ENCODE measurements at places on chromosomes 11 and 22.

- DNase-seq: no peak
These were observed 52.1 kb downstream of the CNTF start for GRCh38 chr11:58674609-58675008.

GRCh38 chr11:20258376-20258895 is 98.2 kb upstream of the DBX1 start:
- no peak for DNase-seq

- DNase-seq: no peak
These were observed 534.9 kb downstream of the SOX6 start for GRCh38 chr11:15821451-15821850.

GRCh38 chr22:46240073-46240472 is 10.0 kb downstream of the CDPF1 start:
- DNase-seq: no peak

DNA sequence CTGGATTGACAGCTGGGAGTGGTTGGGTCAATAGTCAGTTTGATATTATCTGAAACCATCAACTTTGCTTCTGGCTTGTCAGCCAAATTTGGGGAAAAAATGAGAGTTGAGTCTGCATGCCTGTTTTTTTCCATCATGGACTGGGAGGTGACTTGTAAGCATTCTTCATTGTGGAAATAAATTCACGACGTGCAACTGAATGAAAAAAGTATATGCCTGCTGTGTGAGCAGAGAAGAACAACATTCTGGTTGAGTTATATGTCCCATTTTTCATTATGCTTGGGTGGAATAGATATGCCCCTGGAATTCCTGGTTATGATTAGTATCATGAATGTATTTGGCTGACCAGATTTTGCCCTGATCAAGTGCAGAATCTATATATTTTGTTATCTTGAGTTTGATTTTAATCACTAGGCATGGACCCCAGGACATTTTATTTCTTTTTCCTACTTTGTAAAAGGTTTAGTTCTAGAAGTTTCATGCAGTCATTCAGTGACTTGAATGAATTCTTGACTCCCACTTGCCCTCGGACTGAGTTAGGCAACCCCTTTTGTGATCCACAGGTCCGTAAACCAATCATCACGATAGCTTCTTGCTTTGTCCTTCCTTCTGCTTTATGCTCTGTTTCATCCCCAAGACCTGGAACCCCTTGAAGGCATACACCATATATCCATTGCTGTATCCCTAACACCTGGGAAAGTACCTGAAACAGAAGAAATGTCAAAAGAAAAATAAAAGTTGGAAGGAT is 205.8 kb downstream of the NAV2 start:
- DNase-seq: no peak

DNA sequence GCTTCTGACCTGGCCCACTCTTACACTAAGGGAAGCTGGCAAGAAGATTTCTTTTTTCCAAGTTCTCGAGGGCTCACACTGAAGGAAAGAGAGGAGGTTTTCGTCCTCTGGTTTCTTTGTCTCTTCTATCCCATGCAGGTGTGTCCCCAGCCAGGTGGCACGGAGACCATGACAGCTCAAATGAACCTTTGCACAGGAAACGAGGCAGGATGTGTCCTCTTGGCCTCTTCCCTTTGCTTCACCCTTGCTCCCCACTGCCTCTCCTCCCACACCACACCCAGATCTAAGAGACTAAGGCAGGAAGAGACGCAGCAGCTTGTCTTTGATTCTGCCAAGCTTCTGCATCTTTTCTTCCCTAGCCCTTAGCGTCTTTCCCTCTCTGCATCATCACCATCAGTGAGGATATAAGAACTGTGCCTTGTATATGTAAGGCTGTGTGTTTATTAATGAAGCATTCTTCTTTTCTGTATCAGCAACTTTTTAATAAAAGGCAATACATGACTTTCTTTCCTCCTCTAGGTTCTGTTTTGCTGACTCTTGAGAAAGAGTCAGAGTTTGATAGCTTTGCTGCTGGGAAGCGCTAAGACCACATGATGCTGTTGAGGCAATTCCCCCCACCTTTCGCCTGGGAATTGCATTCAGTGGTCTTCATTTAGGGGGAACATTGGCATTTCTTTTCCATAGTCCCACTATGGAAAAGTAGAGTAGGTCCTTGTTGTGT is 56.0 kb upstream of the PARVA start:
- DNase-seq: peak; percentile 30

GRCh38 chr22:27125539-27125938 is 468.2 kb downstream of the MIAT start:
- no peak for DNase-seq

GRCh38 chr22:48354096-48354495 is 1473.6 kb downstream of the BRD1 start:
- no peak for DNase-seq

DNA sequence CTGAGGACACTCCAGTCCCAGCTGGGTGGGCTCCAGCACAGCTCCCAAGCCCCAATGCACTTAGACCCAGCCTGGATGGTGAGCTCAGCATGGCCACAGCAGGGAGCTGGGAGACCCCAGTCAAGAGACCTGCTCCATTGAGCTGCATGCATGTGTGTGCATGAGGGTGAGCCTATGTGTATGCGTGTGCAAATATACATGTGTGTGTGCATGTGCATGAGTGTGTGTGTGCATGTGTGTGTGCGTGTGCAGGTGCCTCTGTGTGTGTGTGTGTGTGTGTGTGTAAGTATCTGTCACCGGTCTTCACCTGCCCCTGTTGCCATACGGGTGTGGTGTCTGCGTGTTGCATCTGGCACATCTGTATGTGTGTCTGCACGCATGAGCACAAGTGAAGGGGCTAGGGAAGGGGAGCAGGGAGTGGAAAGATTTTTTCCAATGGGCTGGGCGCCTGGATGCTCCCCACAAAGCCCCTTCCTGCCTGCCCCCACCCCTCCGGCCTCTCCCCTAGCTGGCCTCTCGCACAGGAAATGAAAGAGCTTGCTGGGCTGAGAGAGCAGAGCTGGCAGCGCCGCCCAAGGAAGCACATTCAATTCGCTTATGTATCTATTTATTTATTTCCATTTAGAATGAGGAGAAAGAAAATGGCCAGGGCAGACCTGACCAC is 4.1 kb downstream of the TSPAN32 start:
- DNase-seq: no peak

GRCh38 chr11:35935390-35935789 is 8.5 kb upstream of the LDLRAD3 start:
- no peak for DNase-seq

DNA sequence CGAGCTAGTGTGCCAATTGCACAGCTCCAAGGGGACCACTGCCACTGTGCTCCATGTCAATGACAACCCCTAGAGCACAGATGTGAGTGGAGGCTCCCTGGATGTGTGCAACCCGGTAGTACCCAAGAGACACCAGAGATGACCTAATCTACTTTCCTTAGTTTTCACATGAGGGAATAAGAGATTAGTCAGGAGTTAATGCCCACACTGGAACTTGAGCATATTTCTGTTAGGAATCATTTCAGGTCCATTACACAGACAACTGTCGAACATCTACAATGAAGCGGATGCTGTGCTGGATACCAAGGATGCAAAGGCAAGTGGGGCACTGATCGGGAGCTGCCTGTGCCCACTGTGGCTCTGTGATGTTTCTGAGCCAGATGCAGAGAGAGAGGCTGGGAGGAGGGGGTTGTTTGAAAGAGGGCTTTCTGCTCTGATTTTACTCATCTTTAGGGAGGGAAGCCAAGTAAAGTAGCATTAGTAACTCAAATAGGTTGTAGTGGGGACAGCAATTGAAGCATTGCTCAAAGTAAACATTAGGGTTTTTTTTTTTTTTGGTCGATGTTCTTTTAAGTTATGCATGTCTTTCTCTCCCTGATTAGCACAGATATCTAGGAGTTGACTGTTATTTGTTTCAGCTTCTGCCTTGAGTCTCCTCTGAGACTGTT is 82.5 kb upstream of the SORL1-AS1 start:
- no peak for DNase-seq

GRCh38 chr11:108983636-108984420 is 319.0 kb downstream of the DDX10 start:
- DNase-seq: no peak

- DNase-seq: peak; percentile 11
These were observed 5.5 kb downstream of the B3GNT6 start for GRCh38 chr11:77039491-77040400.

GRCh38 chr11:108237058-108237481 is 14.2 kb downstream of the ATM start:
- no peak for DNase-seq

GRCh38 chr22:32830473-32830872 is 29.0 kb downstream of the TIMP3 start:
- no peak for DNase-seq

DNA sequence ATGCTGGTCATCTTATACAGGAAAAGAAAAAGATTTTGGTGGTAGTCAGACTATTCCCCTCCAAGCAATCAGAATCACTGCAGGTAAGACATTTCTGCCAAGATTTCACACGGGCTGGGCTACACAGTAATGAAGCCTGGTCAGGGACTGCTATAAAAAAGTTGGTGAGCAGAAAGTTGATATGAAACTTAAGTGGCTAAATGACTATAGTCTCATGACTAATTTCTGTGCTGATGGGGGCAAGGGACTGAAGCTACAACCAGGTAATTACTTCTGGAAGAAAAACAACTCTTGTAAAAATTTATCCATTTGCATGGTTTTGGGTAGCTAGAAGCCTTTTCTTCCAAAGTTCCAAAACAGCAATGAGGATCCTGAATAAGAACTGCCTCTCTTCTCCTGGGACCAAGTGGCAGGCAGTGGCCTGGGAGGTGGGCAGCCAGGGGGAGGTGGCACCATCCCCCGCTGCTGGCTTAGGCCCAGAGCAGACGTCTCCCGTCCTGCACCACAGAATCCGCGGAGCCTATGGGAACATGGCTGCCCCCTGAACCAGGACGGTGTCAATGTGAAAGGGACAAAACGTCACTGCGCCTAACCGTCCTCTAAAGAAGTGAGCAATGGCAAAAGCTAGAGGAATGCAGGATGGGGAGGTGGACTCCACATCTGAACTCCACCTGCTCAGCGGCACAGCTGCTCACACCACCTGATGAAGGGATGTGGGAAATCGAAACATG is 122.6 kb upstream of the LMO1 start:
- DNase-seq: no peak

DNA sequence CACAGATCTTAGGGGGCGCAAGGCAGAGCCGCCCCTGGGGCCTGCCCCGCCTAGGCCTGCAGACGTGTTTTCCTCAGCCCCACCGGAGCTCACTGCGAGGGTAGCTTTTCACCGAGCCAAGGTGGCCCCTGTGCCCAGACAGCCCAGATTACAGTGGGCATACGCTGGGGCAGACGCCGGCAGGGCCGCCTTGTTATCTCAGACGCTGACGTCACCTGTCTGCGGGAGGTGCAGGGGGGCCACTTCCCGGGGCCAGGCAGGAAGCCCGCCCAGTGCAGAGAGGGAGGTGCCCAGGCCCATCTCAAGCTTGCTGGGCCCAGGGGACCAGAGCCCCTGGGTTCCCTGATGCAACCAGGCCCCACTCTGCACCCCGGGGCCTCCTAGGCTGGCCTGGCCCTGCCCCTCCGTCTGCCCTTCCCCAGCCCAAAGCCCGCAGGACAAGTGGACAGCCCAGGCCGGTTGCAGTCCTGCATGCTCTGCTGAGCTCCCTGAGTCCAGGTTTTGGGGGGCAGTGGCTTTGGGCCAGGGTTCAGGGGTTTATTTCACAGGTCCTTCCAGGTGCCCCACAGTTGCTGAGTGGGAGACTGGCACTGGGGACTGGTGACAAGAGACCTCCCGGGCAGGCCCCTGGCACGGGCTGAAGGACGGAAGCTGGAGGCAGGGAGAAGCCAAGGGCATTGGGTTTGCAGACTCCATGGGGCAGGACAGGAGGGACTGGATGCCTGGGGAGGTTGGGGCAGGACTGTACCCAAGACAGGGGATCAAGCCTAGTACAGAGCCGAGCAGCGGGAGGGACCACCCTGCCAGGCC is 38.6 kb downstream of the IGF2 start:
- no peak for DNase-seq

DNA sequence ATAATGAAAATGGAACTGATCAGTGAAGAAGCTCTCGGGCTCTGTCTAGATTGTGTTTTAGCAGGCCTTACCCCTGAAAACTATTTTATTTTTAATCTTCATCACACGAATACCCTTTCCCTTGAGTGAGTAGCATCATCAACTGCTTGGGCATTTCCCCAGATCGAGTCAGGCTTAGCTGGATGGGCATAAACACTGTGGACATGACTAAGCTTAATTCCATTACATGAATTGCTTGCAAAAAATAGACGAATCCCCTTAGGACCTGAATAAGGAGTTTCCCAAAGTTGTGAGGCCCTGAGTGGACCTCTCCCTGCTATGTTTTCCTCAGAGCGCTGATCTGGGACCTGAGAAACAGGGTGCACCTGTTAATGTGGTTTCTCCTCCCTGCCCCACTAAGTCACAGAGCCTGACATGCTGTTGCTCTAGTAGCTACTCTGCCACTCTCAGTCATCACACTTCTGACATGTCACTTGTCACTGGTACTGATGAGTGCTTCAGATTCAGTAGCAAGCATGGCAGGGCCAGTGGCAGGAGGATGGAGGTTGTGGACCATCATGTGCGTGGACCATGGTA is 53.5 kb downstream of the ENDOD1 start:
- DNase-seq: no peak

- DNase-seq: no peak
These were observed 49.3 kb upstream of the IGLL5 start for GRCh38 chr22:22838148-22838786.

- DNase-seq: no peak
These were observed 380.1 kb downstream of the LARGE1 start for GRCh38 chr22:33539902-33540751.

DNA sequence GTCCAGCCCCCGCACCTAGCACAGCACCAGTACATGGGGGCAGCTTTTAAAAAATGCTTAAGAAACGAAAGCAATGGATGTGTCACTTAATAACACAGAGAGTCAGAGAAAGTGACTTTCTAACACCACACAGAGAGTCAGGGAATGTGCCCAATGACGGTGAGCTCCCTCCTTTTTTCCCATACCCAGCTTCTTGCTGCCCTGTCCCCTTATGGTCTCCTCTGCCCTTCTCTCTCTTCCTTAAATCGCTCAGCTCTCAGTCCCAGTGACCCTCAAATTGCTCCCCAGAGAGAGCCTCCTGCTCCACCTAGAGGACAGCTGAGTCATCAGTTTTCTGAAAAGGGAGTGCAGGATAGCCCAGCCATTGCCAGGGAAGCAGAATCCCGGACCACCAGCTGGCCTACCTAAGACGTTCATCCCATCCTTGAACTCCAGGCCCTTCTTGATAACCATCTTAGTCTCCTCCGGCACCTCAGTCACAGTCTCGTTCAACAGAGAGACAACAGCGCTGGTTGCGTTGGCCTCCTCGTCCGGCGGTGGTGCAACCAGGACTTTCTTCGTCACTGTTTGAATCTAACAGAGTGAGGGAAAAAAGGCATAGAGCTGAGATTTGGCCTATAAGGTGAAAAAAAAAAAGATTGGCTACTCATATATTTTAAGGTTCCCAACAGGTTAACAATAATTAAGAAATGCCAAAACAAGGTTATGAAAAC is 113.5 kb downstream of the SLC1A2 start:
- no peak for DNase-seq
